NCI-H2081 treated with DMSO at 0.1 percent for 48 hours (cell line): ENCODE measurements at places on chromosomes 13 and 19.

DNA sequence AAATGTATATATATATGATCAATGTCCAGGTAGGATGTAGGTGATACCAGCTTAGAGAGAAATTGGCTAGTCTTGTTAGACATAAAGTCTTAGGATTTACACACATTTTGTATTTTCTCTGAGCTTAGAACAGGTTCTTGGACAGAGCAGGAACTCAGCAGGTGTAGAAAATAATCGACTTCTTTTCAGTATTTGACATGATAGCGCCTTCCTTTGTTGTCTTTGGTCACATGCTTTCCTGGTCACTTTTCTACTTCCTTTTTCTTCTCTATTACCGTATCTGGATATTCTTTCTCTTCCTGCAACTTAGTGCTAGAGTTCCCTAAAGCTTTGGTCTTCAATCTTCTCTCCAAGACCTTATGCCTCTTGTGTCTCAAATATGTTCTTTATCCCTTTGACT lies 107.4 kb downstream of the LRCH1 start:
- DNase-seq, result no peak

GRCh38 chr19:10706990-10707389 lies 5.8 kb downstream of the QTRT1 start:
- DNase-seq, result no peak

DNA sequence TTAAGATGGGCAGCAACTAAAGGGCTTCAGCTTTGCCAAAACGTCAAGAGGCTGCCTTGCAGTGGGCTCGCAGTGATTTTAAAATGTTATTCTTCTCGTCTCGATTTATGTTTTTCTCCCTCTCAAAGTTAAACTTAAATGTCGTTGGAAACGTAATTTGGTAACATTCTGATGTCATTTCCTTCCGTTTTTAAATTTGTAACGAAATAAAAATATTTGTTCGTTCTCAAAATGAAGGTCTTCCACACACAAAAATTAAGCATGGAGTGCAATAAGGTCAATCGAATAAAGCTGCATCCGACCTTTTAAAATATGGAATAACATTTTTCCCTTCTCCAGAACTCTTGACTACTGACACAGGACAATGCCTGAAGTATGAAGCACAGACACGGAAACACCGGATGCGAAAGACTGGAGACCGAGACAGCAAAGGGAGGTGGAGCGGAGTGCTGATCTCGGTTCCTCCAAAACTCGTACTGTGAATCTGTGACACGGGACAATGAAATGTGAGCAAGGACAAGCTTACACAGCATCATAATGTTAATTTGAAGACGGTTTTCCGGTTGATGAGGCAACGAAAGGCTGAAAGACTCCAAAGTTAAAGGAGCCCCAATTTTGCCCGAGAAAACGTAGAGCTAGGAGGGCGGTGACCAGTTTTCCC lies 850 bp downstream of the MTMR6 start:
- no peak for DNase-seq

DNA sequence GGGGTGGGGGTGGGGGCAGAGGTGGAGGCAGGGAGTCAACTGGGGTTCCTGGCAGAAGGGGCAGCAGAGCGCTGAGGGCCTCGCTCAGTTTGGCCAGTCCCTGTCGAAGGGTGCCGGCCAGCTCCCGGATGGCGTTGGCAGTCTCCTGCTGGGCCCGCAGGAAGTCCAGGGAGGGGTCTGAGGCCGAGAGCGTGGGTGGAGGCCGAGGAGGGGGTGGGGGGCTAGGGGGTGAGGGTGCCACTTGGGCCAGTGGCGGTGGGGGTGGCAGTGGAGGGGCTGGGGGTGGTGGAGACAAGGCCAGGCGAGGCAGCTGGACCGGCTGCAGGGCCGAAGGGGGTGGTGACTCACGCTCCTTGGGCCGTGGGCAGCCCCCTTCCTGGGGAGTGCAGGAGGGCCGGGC lies 4.9 kb upstream of the IRF2BP1 start:
- DNase-seq, result no peak

- DNase-seq, result no peak
Observed at GRCh38 chr19:38898788-38899446, 501 bp downstream of the SIRT2 start.

GRCh38 chr13:24233351-24233901 lies 72.9 kb downstream of the SPATA13 start:
- no peak for DNase-seq

DNA sequence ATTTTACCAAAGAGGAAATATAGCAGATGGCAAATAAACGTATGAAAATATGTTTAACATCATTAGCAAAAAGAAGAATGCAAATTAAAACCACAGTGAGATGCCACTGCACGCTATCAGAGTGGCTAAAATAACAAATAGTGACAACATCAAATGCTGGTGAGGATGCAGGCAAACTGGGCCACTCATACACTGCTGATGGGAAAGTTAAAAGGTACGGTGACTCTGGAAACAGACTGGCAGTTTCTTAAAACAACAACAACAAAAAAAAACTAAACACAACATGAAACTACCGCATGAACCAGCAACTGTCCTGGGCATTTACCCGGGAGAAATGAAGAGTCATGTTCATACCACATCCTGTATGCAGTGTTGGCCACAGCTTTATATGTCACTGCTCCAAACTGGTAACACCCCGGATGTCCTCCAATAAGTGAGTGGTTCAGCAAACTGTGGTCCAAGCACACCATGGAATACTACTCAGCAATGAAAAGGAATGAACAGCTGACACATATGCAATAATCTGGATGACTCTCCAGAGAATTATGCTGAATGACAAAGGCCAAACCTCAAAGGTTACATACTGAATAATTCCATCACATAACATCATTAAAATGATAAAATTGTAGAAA lies 22.3 kb downstream of the EPS15L1 start:
- no peak for DNase-seq

- DNase-seq, result no peak
Observed at GRCh38 chr13:100029933-100030332, 48.3 kb downstream of the ZIC2 start.

DNA sequence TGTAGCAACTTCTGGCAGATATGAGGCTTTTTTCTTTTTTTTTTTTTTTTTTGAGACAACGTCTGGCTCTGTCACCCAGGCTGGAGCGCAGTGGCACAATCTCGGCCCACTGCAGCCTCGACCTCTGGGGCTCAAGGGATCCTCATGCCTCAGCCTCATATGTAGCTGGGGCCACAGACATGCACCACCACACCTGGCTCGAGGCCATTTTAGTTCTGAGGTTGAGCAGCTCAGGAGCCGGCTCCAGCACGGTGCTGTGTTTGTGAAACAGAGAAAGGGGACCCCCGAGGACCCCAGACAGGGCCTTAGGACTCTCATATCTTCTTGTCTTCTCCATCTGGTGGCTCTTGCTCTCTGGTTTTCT lies 3.4 kb upstream of the FLT3LG start:
- DNase-seq, result no peak

DNA sequence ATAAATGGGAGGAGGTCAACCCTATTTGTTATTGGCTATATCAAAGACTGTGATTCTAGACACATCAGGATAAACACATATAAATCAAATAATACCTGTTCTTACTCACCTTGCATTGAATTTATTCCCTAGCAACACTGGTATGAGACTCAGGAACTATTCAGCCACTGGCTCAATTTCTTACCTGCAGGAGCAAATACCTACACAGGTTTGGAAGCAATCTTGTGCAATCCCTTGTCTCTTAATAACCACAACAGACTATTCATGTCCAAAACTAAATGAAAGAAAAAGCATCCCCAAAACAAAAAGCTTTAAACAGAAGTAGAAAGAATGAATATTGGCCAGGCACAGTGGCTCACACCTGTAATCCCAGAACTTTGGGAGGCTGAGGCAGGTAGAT lies 55.5 kb downstream of the TBC1D4 start:
- DNase-seq, result no peak

DNA sequence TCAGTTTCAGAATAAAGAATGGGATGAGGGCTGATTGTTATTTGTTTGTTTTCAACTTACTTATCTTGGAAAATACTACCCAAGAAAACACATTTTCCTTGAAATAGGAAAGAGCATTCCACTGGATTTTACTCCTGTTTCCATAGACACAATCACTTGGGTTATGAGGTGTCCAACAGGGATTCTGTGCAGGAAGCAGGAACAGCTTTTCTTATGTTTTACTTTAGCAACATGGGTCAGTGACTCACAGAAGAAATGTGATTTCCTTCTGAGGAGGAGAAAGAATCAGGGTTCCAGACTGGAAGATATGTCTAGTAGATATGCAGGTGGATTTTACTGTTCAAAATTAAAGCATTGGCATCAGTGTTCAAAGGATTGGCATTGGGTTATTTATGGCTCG lies 180.8 kb upstream of the GPC6 start:
- DNase-seq, result no peak

DNA sequence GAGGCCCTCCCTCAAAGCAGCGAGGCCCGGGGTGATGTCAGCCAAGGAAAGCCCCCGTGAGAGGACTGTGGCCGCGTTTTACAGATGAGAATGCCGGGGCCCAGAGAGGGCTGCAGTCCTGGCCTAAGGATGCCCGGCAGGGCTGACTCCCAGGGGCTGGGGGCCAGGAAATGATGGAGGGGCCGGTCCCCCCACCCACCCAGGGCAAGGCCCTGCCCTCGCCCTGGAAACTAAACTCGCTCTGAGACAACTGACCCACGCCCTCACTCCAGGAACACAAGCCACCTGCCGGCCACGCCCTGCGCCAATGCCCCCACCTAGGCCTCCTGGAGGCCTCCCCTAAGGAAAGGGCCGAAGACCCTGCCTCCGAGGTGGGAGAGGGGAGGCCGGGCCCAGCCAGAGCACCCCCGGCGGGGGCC lies 7.2 kb downstream of the ZBTB7A start:
- no peak for DNase-seq

DNA sequence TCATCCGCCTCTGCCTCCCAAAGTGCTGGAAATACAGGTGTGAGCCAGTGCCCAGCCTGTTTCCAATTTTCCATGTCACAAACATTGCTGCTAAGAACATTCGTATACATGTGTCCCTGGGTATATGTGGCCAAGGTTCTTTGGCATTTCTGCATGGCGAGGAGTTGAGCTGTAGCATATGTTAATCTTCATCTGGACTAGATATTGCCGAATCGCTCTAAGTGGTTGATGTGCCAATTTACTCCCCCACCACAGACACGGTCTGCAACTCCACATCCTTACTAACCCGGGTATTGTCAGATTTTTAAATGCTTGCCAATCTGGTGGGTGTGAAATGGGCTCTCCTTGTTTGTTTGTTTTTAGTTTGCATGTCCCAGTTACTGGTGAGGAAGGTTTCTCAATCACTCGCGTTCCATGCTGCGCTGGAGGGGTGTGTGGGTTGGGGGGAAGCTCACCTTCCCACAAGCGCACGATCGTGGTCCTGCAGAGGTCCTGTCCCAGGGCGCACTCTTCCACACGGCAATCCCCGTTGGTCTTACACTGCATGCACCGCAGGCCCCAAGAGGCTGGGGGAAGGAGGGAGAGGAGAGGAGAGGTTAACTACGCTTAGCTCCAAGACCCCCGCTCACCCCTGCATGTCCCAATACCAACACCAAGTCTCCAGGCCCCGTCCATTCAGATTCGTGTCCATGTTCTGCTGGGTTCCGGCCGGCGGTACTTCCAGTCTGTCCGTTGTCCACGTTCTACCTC lies 2.7 kb downstream of the PLAUR start:
- DNase-seq, result no peak

DNA sequence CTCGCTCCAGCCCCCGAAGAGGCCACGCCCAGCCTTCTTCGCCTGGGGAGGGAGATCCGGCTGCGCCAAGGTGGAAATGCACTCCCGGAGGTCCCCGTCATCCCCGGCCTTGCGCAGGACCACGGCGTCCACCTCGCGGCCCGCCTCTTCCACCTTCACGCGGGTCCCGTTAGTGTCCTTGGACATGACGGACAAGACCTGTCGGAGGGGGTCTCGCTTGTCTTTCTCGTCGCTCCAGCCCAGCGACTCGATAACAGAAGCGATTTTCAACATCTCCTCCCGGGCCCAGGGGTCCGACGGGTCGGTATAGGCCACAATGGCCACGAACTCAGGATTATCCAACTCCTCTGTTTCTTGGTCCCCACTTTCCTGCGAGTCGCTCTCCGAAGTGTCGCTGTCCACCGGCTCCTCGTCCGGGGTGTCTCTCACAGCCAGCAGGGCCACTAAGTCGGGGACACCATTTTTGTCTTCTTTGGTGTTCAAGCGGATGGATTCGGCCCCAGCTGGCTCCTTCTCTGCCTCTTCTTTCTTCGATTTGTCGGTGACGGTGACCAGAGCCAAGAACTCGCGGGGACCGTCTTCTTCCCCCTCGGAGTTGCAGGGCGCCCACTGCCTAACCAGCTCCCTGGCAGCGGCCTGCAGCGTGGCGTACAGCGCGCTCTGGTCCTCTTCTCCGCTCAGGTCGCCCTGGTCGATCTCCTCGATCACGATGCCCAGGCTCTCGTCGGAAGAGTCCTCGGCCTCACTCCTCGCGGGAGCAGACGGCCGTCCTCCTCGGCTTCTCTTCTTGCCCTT lies 1.3 kb downstream of the PNMA8B start:
- DNase-seq, result no peak

DNA sequence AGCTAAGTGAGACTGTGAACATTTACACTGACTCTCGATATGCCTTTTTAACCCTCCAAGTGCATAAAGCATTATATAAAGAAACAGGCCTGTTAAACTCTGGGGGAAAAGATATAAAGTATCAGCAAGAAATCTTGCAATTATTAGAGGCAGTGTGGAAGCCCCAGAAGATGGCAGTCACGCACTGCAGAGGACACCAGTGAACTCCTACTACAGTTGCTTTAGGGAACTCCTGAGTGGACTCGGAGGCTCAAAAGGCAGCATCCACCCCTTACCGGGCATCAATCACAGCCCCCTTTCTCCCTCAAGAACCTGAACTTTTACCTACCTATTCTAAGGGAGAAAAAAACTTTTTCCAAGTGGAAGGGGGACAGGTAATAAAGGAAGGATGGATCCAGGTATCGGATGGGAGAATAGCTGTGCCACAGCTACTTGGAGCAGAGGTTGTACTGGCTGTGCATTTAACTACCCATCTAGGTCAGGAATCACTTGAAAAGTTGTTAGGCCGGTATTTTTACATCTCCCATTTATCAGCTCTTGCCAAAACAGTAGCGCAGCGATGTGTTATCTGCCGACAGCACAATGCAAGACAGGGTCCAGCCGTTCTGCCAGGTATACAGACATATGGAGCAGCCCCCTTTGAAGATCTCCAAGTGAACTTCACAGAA lies 80.1 kb downstream of the ZNF486 start:
- DNase-seq, result no peak

- DNase-seq, result peak; percentile 18
Observed at GRCh38 chr19:45824041-45824471, 8.9 kb upstream of the RSPH6A start.

DNA sequence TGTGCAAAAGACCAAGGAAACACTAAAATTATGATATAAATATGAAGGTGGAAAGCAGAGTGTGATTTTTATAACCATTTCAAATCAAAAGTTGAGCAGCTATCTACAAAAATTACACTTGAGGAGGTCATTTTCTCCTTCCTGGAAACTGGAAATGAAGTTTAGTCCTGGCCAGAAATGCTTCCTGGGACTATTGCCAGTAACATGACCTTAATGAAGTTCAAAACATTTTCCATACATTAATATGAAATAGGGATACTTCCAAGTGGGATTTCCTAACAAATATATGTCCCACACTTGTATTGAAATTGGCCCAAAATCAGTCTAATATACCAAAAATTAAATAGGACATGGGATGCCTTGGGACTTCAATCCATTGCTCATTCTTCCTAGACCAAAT lies 1556.8 kb upstream of the MIR17HG start:
- DNase-seq, result no peak

- DNase-seq, result no peak
Observed at GRCh38 chr13:102873653-102874052, 27.8 kb downstream of the ERCC5 start.
